ENCODE measurements at places on chromosomes 6 and 20. TPM values are rescaled to one million over a fixed set of nuclear protein-coding genes. Genes with fewer than 3 reads are reported as not detected.
A peak's percentile ranks its signal among the peaks of the same experiment; 100 is the strongest.

- no peak overlapping the region for H3K4me3 ChIP-seq
- H3K27ac ChIP-seq, result no peak overlapping the region
- no peaks in the 10 kb centered on the region for H3K36me3 ChIP-seq
- no peaks in the 10 kb centered on the region for H3K27me3 ChIP-seq
Observed at GRCh38 chr6:52696418-52696817, 25.5 kb downstream of the TMEM14A start.

The HLA-G gene
- 0.21 TPM for total RNA-seq

The TRIM31 gene
- not detected for total RNA-seq

The ZNF165 gene
- total RNA-seq, result 0.72 TPM

The RBPJL gene
- total RNA-seq, result not detected

The OTOR gene
- not detected for total RNA-seq

DNA sequence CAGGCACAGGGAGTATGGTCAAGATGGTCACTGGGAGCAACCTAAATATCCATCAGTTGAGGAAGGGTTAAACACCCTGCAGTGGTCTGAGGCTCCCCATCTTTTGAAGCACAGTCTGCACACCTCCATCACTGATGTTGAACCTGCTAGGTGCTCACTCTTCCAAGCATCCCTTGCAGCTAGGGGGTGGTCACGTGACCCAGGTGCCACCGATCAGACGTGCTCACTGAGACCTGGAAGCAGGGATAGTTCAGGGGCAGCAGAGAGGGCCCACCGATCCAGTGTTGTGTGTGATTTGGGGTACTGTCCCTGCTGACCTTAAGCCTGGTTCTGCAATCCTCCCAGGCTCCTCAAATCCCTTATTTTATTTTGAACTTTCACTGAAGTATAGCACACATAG is 134.6 kb downstream of the CEBPB start:
- H3K36me3 ChIP-seq, result no peaks in the 10 kb centered on the region
- DNase-seq, result peak; percentile 14
- H3K27ac ChIP-seq, result no peak overlapping the region
- no peak overlapping the region for H3K4me3 ChIP-seq
- peaks cover 16% of the 10 kb centered on the region for H3K4me1 ChIP-seq

- H3K4me3 ChIP-seq, result no peak overlapping the region
- no peaks in the 10 kb centered on the region for H3K27me3 ChIP-seq
- H3K36me3 ChIP-seq, result no peaks in the 10 kb centered on the region
- DNase-seq, result no peak
Observed at GRCh38 chr20:46838011-46838410, 56.6 kb upstream of the EYA2 start.

- no peaks in the 10 kb centered on the region for H3K36me3 ChIP-seq
- peaks cover 29% of the 10 kb centered on the region for H3K4me1 ChIP-seq
- no peak overlapping the region for H3K27ac ChIP-seq
- no peaks in the 10 kb centered on the region for H3K27me3 ChIP-seq
Observed at GRCh38 chr20:48788486-48789072, 39.2 kb downstream of the PREX1 start.

GRCh38 chr20:49361862-49362660 is 84.2 kb upstream of the ZNFX1 start:
- no peak overlapping the region for H3K27ac ChIP-seq
- no peaks in the 10 kb centered on the region for H3K27me3 ChIP-seq
- no peak overlapping the region for H3K4me3 ChIP-seq
- no peaks in the 10 kb centered on the region for H3K4me1 ChIP-seq
- DNase-seq, result no peak

The DDX43 gene
- total RNA-seq, result 0.23 TPM

DNA sequence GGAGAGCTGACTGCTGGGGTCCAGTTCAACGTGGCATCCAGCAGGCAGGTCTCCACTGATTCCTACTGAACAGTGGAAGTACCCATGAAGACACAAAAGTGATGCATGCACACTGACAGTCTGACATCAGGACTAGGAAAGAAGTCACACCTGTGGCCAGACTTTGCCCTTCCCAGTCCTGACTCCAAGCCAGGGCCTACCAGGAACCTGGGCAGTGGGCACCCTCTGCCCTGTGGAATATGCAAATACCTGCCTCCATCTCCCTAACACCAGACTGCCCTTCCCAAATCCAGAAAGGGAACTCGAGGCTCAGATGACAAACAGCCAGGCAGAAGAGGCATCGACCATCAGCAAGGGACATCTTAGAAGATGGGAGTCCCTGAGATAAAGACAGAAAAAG is 50.9 kb downstream of the SLC23A2 start:
- peaks cover 54% of the 10 kb centered on the region for H3K4me1 ChIP-seq
- H3K27ac ChIP-seq, result peak overlapping the region; percentile 86
- H3K27me3 ChIP-seq, result no peaks in the 10 kb centered on the region
- no peak overlapping the region for H3K4me3 ChIP-seq

Data from adrenal gland (tissue), 19 donors.